Suppressor macrophage (primary cell): ENCODE measurements at places on chromosomes 3 and 15.
A peak's percentile ranks its signal among the peaks of the same experiment; 100 is the strongest.

DNA sequence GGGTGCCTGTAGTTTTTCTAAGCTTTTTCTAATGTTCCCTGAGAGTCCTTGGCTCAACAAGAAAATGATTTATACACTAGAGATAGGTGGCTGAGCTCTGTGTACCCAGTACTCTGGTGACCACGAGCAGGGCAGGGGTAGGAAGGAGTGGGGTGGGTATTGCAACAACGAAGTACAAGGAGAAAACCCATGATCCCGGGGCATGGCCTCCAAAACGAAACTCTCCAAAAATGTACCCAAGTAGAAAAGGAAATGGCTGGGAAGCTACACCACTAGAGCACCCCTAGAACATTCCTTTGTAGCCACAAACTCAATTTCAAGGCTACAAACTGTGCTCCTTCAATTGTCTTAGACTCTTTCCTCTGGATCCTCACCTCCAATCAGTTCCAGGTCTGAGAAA, 138.9 kb downstream of the DUT start:
- DNase-seq, result no peak

- DNase-seq, result no peak
These were observed 248.7 kb downstream of the TUSC7 start for GRCh38 chr3:116958291-116958690.

DNA sequence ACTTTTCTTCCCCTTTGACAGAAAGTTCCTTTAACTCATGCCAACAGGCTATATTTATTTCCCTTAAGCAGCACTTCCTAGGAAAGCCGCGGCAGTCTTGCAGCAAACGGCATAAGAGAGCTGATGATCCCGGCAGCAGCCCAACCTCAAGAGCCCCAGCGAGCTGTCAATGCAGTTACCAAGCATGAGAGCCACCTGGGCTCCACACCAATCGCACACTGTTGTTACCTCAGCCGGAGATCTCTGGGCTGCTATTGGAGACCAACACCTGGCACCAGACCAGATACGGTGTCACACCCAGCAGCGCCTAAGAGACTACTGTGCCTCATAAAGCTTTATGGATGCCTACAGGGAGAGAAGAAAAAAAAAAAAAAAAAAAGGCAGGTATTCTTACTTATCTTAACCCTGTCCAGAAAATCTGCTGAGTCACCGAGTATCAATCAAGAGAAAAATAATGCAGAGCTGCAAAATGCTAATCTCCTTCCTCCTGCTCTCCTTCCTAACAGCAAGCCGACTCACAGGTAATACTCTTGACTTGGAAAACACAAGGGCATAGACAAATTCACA, 11.7 kb downstream of the ABCC5 start:
- DNase-seq, result peak; percentile 84

DNA sequence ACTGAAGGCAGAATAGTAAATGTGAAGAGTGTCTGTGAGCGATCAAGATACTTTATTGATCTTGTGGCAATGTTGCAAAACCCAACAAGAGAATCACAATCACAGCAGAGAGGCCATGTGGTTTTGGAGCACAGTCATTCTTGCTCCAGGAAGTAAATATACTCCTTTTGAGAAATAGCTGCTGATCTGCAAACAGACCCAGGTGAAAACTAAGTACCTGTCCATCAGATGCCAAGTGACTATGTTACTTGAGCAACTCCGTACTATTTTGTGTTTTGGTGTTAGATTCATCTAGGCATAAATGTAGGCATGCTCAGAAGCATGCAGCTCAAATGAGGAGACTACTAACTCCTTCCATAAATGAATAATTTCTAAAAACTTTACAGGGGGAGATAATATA, 627.9 kb downstream of the ZBBX start:
- no peak for DNase-seq

GRCh38 chr3:54125300-54125699, 2.9 kb downstream of the CACNA2D3 start:
- no peak for DNase-seq

GRCh38 chr3:184682671-184683070, 29.2 kb downstream of the MAGEF1 start:
- no peak for DNase-seq

- no peak for DNase-seq
These were observed 9.4 kb downstream of the SEMA3F start for GRCh38 chr3:50164481-50164880.

DNA sequence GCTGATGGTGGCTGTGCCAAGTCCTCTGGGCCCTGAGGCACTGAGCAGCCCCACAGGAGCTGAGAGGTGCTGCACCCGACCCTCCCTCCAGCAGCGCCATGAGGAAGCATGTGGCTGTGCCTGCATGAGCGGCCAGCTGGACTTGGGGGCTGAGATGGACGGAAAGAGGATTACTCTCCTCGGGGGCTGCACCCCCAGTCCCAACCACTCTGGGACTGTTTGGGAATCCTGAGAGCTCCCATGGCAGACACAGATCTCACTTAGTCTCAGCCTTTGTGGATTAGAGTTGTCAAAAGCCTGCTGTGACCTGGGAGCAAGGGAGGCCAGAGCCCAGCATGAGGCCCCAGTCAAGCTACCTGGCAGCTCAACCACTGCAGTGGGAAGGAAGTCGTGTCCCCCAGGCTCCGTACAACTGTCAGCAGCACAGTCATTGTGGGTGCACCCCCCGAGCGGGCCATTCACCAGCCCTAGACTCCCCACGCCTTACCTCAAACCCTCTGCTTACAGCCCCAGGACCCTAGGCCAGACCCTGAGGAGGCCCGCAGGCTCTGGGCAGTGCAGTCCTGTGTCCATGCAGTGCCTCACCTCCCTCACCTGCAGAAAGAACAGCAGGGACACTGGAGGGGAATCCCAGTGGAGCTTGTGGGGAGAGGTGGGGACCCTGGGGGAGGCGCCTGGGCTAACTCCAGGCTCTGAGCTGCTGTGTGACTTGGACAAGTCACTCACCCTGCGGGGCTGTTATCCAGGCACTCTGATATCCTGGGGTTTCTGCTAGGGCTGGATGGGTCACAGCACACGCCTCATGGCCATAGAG, 17.1 kb downstream of the PRR23E start:
- DNase-seq, result no peak

DNA sequence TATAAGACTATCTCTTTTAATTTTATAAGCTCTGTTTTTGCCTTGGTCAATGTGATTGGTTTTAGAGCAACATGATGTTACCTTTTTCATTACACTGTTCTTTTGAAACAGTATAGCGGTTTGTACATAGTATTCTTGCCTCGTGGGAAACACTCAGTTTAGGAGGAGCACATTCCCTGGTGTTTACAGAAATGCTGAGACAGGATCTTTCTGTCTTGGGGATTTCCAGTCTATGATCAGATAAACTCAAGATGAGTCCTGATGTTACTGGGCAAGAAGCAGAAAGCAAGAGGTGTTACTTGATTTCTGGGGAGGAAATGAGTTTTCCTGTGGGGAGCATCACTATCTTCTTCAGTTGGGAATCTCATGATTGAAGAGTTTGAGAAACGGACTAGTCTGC, 2.5 kb downstream of the TMEM266 start:
- no peak for DNase-seq

GRCh38 chr15:43096411-43096810, 9.4 kb downstream of the UBR1 start:
- DNase-seq, result no peak

DNA sequence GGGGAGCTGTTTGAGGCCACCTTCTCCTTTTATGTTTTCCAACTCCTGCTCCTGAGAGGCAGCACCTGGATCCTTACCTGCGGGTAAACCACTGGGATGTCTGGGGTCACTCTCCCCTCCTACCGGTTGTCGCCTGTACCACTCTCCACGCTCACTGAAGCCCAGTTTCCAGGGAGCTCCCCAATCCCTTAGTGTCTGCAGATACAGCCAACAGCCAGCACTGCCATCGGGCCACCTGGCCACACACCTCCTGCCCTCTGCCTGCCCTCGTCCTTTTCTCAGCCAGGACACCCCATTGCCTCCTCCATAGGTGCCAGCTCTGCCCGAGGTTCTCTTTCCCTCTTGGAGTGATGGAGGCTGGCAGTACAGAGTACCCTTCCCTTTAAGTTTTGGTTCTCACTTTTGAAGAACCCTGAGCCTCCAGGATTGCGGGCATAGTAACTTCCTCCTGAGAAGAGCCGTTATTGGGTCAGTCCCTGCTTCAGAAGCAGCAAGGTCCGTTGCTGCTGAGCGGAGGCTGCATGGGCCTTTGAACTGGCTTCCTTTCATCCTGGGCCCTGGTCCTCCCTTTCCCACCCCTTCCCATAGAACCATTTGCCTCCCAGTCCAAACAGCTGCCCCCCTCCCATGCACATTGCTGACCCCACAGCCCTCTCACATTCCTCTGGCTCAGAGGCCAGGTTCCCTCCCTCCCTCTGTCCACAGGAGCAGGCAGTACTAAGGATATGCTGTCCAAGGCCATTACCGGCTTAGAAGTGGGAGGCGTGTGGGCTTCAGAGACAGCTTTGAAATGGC, 30.9 kb downstream of the ARNT2 start:
- DNase-seq, result peak; percentile 54

DNA sequence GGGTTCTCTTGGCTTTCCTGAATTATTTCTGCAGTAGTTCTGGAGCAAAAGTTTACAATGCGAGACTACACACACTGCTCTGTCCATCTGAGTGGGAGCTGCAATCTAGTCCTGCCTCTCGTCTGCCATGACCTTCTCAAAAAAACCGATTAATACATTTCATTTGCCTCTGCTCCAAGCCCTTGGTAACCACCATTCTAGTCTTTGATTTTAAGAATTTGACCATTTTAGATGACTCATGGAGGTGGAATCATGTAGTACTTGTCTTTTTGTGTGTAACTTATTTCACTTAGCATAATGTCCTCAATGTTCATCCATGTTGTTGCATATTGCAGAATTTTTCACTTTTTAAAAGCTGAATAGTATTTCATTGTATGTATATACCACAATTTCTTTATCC, 356.9 kb downstream of the SV2B start:
- DNase-seq, result no peak

GRCh38 chr15:92384381-92384780, 9.3 kb upstream of the ST8SIA2 start:
- DNase-seq, result no peak
